Stimulated activated CD4-positive, alpha-beta T cell treated with anti-CD3 and anti-CD28 coated beads, Interleukin-4, amount 100 ng/mL, for 1 hour (primary cell): ENCODE measurements at places on chromosomes 11 and 22.
A peak's percentile ranks its signal among the peaks of the same experiment; 100 is the strongest.

GRCh38 chr22:29394931-29395581, 6.7 kb upstream of the AP1B1 start:
- DNase-seq: peak; percentile 69

DNA sequence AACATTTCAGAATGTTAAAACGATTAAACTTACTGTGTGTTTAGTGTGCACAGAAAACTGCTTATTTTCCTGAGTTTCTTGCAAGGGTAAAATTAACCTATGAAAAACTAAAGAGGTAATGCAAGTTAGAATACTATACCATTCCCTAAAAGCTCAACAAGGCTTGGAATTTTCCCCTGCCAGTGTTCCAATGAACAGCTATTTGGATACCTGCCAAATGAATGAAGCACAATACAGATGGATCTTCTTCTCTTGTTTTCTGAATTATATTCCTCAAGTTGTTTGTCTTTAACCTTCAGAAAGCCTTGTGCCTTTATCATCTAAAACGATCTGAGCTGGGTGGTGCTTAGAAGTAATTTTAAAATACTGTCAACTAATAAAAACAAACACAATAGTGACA, 204.5 kb downstream of the LRRC4C start:
- no peak for DNase-seq

DNA sequence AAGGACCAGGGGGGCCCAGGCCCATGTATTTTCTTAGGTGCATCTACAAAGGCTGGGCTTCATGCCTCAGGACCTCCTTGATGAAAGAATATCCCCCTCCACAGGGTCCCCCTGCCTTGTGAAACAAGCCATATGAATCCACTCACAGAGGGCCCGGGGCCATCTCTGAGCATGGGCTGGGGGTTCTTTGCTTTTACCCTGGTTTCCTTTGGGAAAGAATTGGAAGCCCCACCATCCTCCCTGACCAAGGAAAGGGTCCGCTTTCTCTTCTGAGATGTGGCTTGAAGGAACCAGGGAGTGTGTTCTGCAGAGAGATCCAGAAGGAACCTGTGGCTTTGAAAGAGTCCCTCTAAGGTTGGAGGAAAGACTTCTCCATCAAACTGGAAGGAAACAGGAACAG, 9.2 kb upstream of the ANO1 start:
- no peak for DNase-seq

DNA sequence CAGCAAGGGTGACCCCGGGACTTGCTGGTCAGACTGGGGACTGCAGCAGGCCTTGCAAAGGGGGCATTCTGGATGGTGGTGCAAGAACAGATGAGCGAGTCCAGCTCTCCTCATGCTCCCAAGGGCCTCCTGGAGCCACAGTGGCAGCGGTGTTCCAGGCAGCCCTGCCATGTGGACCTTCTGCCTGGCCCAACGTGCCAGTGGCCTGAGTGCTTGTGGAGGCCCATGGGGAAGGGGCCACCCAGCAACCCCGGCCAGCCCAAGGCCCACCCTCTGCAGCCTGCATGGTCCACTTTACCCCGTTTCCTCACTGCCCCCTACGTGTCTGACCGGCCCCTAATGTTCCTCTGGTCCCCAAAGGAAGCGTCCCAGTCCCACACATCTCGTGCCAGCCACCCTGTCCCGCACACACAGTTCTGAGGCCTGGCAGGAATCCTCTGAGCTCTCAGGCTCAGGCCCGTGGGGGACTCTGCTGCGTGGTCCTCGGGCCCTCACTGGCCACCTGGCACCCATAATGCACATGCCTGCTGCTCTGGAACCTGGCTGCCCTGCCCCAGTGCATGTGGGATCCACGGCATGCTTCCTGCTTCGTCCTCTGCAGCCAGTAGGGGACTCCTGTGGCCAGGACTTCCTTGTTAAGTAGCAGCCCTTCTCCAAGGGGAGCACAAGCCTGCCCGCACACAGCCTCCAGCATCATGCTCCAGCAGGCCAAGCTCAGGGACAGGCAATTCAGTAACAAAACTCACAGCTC, 85.5 kb downstream of the DGCR2 start:
- no peak for DNase-seq

- no peak for DNase-seq
Measured at GRCh38 chr22:35021161-35021560, 44.8 kb upstream of the ISX start.

- peak; percentile 58 for DNase-seq
Measured at GRCh38 chr22:38927033-38927781, 30.2 kb upstream of the APOBEC3A start.

DNA sequence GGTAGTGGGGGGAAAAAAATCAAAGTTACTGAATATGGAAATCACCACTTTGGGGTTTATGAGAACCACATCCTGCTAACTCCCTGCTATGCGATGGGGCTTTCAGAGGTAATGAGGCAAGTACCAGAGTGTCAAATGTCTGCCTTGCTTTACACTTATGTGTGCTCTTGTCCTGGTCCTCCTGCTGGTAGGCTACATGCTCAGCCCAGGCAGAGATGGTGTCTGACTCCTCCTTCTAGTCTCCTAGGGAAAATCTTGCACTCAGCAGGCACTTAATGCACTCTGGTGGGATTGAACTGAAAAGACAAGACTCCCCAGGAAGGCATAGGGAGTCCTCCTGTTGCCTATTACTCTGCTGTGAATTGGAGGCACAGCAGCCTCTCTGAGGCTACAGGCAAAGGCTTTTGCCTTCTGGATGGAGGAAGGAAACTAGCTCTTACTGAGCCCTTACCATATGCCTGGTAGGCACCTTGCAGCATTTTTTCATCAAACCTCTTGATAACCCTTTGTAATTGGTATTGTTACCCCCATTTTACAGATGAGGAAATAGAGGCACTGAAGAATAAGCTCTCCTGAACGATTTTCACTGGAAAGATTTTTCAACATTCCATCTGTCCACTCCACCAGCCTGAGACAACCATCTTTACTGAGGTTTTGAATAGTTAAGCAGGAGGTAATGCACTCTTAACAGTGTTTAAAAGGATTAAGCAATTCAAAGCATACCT, 132.1 kb upstream of the PAX6 start:
- DNase-seq: no peak

DNA sequence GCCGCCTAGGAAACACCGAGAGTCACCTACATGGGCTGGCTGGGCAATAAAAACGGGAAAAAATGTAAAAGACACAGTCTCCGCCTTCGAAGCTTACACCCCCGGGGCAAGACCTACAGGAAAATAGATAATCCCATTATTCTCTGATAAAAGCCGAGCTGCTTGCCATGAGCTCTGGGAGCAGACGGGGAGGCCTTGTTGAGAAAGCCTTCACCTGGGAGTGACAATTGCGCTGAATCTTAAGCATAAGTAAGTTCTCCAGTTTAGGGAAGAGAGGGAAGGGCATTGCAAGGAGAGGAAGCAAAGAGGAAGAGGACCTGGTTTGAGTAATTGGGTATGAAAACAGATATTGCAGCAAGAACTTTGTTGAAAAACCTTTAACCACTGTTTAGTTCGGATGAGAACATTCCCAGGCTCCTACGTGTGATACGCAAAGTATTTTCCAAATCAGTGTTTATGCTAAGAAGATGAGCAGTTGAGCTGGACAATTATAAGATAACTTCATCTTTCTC, 813 bp upstream of the BTBD10 start:
- no peak for DNase-seq
